Stimulated activated CD4-positive, alpha-beta T cell treated with anti-CD3 and anti-CD28 coated beads, TNF-alpha, amount 100 ng/mL, for 48 hours (primary cell): ENCODE measurements at places on chromosomes 12 and 14.

GRCh38 chr14:72830356-72830755 is 63.5 kb downstream of the DPF3 start:
- no peak for DNase-seq

GRCh38 chr14:56224691-56225681 is 106.8 kb downstream of the PELI2 start:
- DNase-seq, result no peak

DNA sequence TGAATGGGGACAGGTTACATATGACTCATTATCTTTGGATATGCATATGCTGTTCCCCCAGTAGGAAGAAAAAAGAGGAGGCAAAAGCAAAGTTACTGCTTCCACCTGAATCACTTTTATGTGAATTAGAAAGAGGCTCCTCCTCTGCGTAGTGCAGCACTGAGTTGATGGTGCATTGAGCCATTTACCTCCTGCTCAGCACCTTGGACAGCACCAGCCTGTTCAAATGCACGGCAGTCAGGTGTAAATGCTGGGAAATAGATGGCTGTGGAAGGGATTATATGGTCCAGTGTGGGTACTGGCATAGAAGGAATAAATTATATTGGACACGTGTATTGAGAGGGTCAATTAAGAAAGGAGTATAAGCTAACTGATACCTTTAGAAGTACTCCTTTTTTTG is 541.9 kb upstream of the SEL1L start:
- no peak for DNase-seq

DNA sequence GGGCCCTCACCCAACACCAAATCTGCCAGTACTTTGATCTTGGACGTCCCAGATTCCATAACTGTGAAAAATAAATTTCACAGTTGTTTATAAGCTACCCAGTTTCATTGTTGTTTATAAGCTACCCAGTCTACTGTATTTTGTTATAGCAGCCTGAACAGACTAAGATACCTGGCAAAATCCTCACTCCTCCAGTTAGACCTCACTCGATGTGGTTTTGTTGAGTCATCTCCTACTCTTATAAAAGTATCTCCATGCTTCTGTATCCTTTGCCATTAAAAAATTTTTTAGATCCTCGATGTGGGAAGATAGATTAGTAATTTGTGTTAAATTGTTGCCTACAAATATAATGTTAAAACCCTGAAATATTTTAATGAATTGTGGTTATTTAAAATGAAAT is 16.0 kb downstream of the TXNDC16 start:
- DNase-seq, result no peak

DNA sequence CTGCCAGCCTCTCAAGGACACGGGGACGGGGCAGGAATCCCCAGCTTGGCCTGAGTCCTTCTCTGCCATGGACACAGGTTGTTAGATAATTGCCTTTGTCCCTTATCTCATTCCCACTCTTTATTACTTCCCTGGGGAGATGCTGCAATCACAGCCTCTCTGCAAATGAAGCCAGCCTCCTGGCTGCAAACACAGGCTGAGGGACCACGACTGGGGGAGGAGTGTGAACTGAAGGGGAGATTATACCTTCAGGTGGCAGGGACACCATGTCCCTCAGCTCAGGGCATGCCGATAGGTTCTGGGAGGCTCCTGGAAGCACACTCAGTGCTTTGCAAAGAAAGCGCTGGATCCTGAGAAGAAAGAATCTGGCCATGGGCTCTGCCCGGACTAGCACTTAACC is 16.1 kb upstream of the CHGA start:
- no peak for DNase-seq
